ENCODE measurements at places on chromosomes 16 and 17. TPM values are rescaled to one million over a fixed set of nuclear protein-coding genes. Genes with fewer than 3 reads are reported as not detected.

DNA sequence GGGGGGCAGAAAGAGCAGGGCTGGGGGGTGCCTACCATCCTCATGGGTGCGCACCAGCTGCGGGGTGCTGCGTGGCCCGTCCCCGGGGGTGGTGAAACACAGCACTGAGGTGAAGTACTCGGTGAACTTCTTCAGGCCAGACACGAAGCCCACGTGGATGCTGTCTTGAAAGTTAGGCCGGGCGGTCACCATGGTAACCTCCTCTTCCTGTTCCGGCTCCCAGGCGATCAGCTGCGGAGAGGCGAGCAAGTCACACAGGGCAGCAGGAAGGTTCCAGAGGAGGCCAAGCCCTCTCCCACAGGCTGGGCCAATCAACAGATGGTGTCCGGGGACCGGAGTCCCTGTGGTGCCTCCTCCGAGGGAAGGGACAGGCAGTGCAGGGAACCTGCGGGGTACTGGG lies 90.1 kb upstream of the CDC42EP4 start:
- DNase-seq, result no peak

DNA sequence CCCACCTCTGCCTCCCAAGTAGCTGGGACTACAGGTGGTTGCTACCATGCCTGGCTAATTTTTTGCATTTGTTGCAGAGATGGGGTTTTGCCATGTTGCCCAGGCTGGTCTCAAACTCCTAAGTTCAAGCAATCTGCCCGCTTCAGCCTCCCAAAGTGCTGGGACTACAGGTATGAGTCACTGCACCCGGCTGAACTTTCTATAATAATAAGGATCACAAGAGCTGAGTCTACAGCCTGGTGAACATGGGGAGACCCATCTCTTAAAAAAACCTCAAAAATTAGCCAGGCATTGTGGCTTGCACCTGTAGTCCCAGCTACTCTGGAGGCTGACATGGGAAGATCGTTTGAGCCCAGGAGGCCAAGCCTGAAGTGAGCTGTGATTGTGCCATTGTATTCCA lies 53.5 kb downstream of the WDR59 start:
- DNase-seq, result no peak

GRCh38 chr17:47949946-47950345 lies 7.7 kb downstream of the PRR15L start:
- DNase-seq, result peak; percentile 92

- DNase-seq, result no peak
Measured at GRCh38 chr17:76691379-76692191, 19.2 kb downstream of the MXRA7 start.

GRCh38 chr16:50657241-50657640 lies 23.9 kb downstream of the SNX20 start:
- DNase-seq, result peak; percentile 92

- DNase-seq, result peak; percentile 51
Measured at GRCh38 chr16:1899641-1900451, 18.4 kb downstream of the HS3ST6 start.

- no peak for DNase-seq
Measured at GRCh38 chr16:24737391-24737871, 8.0 kb downstream of the TNRC6A start.

- no peak for DNase-seq
Measured at GRCh38 chr16:68286153-68287074, 22.1 kb downstream of the SLC7A6 start.

LASP1 gene
- 98.6 TPM for total RNA-seq

PTX4 gene
- total RNA-seq, result not detected

ZNF469 gene
- 0.44 TPM for total RNA-seq

IST1 gene
- total RNA-seq, result 115 TPM

YBX2 gene
- total RNA-seq, result 0.59 TPM

CD79B gene
- 0.43 TPM for total RNA-seq

TUBB3 gene
- 0.67 TPM for total RNA-seq

Measured in pancreas (tissue), 10 donors.